Ammon's horn (tissue), 1 donor: ENCODE measurements at places on chromosomes 16 and 17.

GRCh38 chr16:15836965-15837611 lies 19.7 kb downstream of the MYH11 start:
- no peak for DNase-seq

DNA sequence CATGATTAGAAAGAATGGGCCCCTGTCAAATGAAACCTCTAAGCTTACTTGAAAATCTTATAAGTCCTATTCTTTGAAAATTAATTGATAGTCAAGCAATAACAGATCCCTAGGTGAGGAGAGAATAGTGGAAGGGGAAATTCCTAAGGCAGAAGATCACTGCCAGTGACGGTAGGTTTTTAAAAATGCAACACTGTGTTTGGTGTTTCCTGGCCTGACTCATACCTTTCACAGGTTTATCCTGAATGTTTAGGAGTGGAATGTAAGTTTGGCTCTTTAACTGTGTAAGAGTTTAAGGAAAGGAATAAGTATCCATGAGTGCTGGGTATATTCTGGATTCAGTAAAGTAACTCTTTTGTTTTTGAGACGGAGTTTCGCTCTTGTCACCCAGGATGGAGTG lies 23.8 kb downstream of the HAPSTR1 start:
- no peak for DNase-seq

GRCh38 chr16:3490911-3491629 lies 4.2 kb downstream of the C16orf90 start:
- DNase-seq = no peak

DNA sequence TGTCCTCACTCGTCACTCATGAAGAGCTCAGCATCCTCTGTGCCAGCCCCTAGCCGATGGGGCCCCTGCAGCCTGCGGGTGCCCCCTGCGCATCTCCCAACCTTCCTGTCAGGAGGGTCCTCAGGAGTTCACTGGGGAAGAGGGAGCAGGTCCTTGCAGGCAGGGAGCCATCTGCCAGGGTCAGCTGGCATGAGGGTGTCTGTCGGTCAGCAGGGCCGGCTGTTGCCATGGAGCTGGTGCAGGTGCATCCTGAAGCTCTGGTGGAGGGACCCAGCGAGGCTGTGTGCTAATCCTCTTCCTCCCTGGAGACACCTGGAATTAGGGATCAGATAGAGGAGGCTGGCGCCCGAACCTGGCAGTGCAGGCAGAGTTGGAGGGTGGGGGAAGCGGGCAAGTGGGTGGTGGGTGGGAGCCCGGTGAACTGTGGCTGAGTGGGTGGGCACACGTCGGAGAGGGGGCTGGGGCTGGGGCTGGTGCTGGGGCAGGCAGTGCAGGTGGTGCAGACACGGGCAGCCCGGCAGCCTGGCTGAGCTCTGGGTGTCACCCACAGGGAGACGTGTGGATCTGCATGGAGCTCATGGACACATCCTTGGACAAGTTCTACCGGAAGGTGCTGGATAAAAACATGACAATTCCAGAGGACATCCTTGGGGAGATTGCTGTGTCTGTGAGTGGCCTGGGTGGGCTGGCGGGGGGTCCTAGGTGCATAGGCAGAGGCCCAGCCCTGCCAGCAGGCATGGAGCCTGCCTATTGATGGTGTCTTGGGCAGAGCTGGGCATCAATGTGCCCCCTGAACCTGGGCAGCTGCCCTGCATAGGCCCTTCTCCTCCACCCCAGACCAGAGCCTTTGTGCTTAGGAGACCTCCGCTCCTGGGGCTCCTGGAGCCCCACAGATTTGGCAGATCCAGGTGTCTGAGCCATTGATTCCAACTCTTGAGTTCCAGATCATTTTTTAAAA lies 17.4 kb downstream of the MAP2K3 start:
- DNase-seq = no peak

DNA sequence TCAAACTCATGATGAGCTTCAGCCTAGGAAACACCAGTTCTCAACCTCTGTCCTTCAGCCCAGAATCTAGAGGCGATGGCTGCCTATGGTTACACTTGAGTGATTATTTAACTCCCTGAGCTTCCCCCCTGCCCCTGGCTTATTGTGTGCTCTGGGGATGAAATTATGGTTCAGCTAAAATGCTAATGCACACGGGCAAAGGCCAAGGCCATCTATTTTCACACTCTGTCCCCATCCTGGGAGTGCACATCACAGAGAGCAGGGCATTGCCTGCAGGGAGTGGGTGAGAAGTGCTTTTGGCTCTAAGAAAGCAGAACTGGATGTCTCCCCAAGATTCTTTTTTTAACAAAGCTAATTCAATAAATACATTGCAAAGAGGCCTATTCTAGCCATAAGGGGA lies 21.6 kb upstream of the CACNG5 start:
- no peak for DNase-seq
